ENCODE measurements at places on chromosomes 11 and 22.

DNA sequence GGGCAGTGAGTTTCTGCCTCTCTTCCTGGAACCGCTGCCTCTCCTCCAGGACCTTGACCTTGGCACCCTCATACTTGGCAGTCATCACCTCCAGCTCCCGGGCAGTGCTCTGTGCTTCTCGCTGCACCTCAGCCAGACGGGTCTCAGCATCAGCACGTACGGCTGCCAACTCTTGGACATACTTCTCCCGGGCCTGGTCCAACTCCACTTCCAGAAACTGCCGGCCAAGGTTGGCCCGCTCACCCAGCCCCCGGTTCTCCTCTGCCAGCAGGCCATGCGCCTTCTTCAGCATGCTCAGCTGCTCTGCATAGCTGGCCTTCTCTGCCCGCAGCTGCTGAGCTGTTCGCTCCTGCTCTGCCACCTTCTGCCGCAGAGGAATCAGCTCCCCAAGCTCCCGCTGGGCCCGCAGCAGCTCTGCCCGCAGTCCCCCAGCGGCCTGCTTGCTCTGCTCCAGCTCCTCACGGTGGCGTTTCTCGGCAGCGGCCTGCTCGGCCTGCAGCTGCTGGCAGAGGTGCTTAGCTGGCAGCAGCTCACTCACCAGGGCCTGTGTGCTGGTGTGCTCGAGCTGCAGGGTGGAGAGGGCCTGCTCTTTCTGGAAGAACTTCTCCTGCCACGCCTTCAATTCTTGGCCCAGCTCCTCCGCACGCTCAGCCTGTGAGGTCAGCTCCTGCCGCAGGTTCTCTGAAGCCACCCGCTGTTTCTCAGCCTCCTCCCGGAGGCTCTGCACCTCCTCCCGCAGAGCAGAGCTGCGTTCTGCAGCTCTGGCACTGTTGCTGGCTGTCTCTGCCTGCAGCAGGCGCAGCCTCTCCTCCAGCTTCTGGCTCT lies 14.4 kb downstream of the IL18BP start:
- DNase-seq, result no peak

DNA sequence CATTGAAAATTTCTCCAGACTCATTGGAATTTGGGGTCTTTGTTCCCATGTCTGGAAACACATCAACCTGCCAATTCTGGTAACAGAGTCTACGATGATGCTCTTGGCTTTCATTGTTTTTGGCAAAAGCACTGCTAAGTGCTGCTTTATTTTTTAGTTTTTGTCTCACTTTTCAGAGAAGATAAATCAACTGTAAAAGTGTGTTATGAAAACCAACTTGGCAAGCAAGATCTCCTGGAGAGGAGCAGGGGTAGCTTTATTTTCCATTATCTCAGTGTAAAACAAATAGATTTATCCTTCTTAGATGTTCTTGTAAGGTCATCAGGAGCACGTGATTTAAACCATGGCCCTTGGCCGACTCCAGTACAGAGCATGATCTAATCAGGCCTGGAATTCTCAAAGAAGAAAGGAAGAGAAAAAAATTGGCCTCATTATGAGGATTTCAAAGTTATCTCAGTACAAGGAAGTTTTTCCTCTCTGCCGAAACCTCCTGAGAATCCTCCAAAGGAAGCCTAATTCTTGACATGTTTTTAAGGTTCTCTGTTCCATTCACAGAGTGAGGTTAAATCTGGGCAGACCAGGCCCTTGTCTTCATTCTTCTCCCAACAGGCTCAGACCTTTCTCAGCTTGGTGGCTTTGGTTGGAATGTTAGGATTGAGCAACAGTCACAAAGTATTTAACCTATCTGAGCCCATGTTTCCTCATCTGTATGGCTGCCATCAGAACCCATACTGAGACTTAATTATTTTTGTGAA lies 16.4 kb upstream of the PAMR1 start:
- no peak for DNase-seq

- no peak for DNase-seq
These were observed 349.2 kb downstream of the AASDHPPT start for GRCh38 chr11:106426696-106427095.

- DNase-seq, result no peak
These were observed 1.4 kb upstream of the MICAL2 start for GRCh38 chr11:12108875-12109453.

GRCh38 chr11:100638648-100639047 lies 48.4 kb upstream of the ARHGAP42 start:
- DNase-seq, result no peak

DNA sequence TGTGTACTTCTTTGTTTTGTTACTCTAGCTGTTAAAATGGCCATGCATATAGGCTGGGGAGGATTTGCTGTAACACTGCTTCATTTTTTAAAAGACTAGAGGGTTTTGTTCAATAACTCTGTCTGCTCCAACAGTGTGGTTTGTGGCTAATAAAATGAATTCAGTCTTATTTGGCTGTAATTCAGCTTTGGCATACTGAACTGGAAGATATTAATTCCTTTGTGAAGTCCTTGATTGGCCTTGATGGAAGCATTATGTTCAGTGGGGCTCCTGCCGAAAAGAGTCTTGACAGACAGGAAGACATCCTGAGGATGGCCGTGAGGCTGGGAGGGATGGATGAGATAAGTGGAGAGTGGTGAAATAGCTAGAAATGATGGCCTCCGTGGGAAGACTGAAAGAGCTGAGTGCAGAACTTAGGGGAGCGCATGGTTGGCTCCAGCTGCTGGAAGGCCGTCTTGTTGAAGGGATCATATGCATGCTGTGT lies 44.8 kb upstream of the MYO18B start:
- no peak for DNase-seq

DNA sequence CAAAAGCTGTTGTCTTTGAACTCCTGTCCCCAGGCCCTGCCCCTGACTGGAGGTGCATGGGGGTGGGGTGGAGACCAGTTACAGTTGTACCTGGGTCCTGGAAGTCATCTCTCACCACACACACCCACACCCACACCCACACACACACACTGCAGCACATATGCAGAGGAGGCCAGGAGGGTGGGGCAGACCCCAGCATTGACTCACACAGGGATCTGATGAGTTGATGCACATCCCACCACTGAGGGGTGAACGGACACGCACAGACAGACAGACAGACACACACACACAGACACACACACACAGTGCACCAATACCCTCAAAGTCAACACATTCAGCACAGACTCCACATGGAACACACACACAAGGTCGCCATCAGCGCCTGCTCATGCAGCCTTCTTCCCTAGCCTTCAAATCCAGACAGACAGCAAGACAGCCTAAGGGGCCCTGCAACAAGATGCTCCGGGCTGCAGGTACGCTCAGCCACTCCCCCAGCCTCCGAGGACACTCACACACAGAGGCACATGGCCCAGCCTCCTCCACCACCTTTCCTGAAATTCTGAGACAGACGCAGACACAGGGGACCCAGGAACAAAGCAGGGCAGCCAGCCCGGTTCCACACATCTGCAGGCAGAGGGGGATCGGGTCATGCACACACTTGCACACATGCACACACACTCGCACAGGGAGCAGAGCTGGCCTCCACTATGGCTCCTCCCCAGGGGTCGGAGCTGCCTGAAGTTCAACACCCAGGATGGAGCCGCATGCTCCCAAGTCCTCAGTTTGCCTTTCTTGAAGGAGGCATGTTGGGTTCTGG lies 26.5 kb downstream of the SYT7 start:
- no peak for DNase-seq

DNA sequence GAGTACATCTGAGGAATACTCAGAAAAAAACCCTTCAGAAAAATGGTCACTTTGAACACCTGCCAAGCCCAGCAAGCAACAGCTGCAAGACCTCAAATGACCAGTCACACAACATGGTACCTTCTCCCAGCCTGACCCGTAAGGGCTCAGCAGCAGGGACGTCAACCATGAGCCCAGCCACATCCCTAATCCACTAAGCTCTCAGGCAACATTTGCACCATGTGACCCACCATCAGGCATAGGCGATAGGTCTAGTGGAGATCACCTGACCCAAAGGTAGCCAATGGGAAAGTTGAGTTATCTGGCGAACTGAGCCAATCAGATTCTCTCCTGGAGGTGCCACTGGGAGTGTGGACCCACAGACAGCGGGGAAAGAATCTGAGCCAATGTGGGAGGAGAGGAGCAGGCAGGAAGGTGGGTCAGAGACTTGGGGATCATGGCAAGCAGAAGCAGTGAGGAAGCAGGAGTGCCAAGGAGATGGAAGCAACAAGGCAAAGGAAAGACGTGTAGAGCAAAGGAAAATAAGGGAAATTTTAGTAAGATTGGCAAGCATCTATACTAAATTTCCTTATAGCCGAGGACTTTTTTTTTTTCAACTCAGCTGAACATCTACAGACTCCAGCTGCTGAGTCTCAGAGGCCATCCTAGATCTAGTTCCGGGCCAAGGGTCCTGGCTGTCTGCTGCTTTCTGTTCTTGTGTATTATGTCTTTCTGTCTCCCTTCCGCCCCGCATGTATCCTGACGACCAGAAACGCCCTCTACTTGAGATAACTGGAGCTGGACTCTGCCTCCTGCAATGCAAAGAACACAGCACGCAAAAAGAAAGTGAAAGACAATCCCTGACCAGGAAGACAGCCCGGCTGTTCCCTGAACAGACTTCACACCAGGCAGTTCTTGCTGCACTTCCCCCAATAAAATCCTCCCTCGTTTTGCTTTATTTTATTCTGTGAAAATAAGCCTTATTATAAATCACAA lies 11.0 kb upstream of the PLAAT2 start:
- no peak for DNase-seq

DNA sequence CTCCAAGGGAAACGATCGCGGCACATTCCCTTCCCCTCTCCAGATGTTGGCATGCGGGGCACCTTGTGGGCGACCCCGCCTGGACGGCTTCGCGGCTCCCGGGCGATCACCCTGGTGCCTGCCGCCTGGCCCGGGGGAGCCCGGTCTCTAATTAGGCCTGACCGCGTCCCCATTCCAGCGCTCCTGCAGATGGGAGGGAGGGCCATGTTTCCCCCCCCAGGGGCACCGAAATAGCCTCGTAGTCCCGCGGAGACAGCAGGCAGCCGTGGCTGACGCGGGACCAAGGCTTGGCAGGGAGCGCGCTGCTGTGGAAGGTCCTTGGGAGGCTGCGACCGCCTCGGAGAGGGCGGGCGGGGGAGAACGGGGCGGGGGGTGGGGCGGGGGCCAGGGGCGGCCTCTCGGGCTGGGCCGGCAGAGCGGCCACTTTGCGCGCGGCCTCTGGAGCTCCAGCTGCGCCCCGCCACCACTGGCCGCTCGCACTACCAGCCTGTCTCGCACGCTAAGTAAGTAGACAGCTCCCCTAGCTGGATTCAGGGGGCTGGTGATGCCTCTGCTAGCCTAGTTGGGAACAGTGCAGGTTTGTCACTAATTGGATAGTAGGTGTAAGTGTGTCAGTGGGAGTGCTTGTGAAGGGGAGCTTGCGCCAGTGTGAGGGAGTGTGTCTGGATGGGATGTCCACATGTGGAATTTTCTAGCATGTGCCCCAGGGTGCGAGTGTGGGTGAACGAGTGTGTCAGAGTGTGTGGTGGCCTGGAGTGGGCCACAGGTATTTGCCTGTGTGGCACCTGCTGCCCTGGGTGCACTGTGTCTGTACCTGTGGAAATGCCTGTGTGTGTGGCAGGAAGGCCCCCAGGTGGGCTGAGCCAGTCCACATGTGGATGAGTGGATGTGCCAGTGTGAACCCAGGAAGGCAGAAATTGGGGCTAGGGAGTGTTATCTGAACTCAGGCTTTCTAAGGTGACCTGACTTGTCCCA lies at the start of gene INSC:
TSS of gene INSC (plus strand) at position 423 of the 975 bp plus-strand sequence. CDS start 34,252 bp downstream, outside the sequence.
- DNase-seq, result no peak

- no peak for DNase-seq
These were observed 40.8 kb upstream of the ST14 start for GRCh38 chr11:130118636-130119387.

DNA sequence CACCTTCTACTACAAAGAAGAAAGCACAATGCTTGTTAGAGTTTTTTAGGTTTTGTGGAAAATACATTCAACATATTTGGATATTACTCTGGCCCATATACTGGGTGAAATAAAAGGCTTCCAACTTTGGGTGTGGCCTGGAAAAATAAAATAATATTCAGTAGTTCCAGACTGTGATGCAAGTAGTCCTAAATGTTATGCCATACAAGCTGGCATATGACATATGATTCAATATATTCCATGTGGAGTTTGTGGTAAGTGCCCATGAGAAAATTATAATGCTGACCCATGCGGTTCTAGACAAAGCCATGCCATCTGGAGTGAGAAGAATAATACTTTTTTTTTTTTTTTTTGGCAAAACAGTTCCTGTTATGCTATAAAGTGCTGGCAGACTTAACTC lies 683.3 kb downstream of the LUZP2 start:
- no peak for DNase-seq

- DNase-seq, result no peak
These were observed 87.5 kb downstream of the C11orf58 start for GRCh38 chr11:16825968-16826367.

DNA sequence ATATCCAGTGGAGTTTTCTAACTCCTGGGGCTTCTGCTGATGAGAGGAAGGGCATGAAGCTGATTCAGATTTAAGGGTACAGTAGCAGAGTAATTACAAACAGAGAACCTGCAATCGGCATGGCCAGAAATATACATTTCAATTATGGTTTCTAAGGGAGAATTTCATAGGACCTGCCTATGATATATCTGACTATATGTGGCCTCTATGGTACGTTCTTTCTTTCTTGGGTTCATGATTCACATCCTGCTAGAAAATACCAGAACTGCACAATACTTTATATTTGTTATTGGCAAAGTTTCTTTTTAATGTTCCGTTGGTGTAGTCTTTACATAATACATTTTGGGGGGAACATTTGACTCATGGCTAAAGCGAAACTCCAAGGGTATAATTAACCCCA lies 63.1 kb upstream of the TTC12 start:
- DNase-seq, result no peak

GRCh38 chr11:122843281-122844141 lies 5.2 kb downstream of the CRTAM start:
- no peak for DNase-seq

- DNase-seq, result no peak
These were observed 5.7 kb downstream of the AP2A2 start for GRCh38 chr11:931385-931784.

DNA sequence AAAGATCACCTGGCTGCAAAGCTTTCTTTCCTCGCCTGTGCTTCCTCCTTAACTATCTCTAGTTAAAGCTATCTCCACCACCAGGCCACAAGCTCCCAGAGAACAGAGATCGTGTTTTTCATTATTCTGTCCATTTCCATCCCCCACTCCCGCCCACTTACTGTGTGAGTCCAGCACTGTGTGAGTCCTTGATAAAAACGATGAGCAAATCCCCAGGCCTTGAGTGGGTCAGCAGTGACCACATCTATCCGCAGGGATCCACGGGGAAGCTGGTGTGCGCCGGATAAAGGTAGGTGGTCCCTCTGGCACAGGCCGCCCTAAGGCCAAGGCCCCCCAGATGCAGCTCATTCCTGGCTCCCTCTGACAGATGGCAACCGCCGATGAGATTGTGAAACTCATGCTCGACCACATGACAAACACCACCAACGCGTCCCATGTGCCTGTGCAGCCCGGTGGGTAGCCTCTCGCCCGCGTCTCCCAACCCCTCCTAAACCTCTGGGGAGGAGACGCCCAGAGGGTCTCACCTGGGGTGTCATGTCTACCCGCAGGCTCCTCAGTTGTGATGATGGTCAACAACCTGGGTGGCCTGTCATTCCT lies 9.3 kb downstream of the TKFC start:
- no peak for DNase-seq

DNA sequence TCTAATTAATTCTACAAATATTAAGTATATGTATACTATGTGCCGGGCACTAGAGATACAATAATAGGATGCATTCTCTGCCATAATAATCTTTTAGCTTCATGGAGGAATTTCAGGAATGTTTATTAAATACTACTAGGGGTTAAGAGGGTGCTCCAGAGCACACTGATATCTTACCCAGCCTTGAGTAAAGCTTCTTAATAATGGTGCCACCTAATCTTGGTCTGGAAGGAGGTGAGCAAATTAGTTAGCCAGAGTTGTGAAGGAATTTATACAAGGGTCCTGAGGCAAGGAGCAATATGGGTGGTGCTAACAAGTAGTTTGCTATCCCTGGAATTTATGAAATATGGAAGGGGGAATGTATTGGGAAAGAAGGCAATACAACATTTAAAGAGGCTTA lies 21.7 kb downstream of the ELP4 start:
- DNase-seq, result no peak
